ENCODE measurements at places on chromosomes 16 and 17.

GRCh38 chr17:49694847-49695697, 12.7 kb downstream of the SLC35B1 start:
- peak; percentile 62 for DNase-seq

DNA sequence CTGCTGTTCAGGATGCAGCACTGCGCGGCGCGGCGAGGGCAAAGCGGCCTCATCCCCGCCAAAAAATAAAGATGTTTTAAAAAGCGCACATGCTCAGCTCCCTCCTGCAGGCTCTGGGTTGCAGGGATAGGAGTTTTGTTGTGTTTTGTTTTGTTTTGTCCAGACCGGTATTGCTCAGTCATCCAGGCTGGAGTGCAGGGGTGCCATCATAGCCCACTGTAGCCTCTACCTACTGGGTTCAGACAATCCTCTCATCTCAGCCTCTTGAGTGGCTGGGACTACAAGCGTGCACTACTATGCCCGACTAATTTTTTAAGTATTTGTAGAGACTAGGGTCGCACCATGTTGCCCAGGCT, 636 bp downstream of the WWOX start:
- no peak for DNase-seq

DNA sequence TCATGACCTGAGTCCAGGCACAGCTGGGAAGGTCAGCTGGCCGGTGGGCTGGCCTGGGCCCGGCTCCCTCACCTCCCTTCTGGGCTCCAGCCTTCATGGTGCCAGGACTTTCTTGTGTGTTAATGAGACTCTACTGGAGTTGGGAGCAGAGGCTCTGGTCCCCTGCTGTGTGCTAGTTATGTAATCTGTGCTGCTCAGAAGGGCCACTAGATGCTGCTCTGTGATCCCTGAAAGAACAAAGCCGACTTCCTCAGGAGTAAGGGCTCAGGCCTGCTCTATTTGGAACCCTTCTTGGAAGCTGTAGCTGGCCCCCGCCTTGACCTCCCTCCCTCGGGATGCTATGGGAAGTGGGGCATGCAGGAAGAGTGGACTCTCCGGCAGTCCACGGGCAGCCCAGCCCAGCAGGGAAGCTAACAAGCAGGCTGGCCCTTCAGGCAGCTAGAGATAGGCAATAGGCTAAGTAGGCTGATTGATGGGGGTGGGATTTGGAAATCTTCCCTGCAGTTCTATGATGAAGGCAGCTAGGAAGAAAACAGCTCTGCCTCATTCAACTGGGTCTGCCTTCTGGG, 3.3 kb upstream of the CDK5R1 start:
- no peak for DNase-seq

- no peak for DNase-seq
Measured at GRCh38 chr17:44007346-44008204, 3.2 kb downstream of the NAGS start.

DNA sequence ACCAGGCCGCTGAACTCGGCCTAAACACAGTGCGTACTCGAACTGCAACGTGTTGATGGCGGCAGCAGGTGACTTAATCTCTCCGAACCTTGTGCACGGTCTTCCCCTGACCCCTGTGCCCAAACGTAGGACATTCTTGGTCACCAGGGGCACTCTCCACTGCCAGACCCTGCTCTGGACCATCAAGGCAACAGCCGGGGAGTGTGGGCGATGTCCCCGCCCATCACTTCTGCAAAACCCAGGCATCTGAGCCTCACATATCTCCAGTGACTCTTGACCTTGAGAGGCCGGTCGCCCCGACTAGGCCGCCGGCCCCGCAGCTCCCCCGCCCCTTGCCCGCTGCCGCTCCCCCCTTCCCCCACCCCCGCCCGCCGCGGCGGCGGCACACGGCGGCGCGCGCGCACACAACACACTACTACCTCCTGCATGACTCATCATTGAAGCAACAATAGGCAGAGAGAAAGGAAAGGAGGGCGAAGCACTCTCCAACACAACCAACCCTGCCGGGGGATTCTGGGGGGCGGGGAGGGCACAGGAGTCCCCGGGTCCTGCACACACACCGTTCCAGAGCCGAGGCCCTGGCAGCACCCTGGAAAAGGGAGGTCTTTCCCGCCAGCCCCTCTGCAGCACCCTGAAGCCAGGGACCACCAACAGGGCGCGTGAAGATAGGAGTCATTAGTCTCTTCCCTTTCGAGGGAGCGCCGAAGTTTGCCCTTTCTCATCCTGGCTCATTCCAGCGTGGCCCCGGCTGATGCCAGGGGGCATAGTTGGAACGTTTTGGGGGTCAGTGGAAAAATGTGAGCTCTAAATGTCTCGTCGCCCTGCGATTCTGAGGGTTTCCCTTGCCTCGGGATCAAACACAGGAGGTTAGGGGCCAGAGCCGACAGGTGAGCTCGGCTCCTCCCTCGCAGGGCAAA, 1.9 kb downstream of the MNT start:
- peak; percentile 43 for DNase-seq

DNA sequence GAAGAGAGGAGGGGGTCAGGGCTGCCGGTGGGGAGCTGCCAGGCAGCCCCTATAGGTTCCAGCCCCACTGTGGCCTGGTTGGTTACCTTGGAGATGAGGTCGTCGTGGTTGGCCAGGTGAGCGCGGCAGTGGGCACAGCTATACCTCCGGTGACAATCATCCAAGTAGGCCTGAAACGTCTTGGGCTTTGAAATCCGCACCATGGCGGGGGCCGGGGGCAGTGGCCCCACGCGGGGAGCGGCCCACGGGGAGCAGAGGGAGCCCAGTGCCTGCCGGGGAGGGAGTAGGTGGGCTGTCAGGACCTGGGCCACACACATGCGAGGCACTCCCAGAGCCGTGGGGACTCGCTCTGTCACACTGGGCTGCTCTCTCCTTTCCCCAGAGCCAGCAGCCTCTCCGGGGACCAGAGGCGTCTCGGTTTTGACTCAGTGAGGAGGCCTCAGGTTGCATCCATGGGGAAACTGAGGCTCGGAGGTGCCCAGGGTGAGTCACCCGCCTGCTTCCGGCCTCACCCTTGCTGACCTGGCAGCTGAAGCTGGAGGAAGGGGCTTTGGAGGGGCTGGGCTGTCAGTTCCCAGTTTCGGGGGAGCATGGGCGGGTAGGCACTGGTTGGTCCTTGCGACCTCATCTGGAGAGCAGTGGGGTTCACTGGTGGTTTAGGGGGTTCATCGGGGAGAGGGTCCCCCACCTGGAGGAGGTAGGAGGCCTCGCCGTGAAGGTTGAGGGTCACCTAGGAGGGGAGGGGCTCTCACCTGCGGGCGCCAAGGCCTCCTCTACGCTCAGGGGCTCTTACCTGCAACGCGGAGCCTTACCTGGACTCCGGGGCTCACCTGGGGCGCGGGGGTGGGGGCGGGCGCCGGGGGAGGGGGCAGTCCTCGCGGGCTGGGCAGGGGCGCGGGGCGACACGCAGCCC, 591 bp downstream of the YPEL3 start:
- no peak for DNase-seq

GRCh38 chr16:27650073-27650701, 100.2 kb downstream of the KATNIP start:
- no peak for DNase-seq

DNA sequence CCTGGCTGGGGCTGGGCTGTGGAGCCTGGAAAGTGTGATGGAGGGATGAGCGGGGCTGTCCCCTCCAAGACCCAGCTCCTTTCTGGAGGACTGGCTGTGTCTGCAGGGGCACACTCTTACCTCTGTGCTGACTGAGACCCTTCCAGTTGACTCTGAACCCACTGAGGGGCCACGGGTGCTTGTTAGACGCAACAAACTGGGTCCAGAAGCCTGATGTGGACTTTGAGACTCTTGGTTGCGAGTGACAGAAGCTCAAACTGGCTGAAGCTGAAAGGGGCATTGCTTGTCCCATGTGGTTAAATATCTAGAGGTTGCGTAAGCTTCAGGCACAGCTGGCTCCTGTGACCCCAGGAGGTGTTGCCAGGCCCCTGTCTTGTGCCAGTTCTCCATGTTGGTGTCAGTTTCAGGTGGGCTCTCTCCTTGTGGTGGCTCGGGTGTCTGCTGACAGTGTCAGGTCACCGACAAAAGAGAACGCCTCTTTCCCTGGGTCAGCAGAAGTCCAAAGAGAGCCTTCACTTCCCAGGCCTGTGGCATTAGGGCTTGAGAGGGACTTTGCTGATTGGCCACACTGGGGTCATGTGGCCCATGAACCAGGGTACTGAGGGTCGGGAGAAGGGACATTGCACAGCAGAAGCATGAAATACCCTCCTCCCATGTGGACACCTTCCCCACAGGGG, 16.7 kb downstream of the ADCY7 start:
- no peak for DNase-seq

- DNase-seq = no peak
Measured at GRCh38 chr16:48533931-48534330, 76.0 kb downstream of the N4BP1 start.

DNA sequence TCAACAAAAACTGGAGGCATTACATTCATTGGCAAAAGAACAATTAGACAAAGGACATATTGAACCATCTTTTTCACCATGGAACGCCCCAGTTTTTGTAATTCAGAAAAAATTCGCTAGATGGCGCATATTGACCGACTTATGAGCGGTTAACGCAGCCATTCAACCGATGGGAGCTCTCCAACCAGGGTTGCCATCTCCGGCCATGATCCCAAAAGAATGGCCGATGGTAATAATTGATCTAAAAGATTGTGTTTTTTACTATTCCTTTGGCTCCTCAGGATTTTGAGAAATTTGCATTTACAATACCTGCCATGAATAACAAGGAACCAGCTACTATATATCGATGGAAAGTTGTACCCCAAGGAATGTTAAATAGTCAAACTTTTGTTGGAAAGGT, 21.4 kb downstream of the ALOX15B start:
- peak; percentile 31 for DNase-seq

All from activated gamma-delta T cell treated with anti-CD3 and anti-CD28 coated beads, Interleukin-2, amount 50 U/mL, for 16 hours (primary cell).